Skeletal muscle tissue (tissue), 5 donors: ENCODE measurements at places on chromosomes 3 and 15. TPM values are rescaled to one million over a fixed set of nuclear protein-coding genes. Genes with fewer than 3 reads are reported as not detected.

The MOBP gene
- total RNA-seq = not detected

The SPINT1 gene
- under 0.01 TPM for total RNA-seq

The SOX2 gene
- under 0.01 TPM for total RNA-seq

The SCN5A gene
- 1.6 TPM for total RNA-seq

The OCA2 gene
- total RNA-seq = 5.7 TPM

The A4GNT gene
- not detected for total RNA-seq

The ITIH3 gene
- 2.1 TPM for total RNA-seq

The DIPK2A gene
- total RNA-seq = 36.0 TPM

The MYEF2 gene
- 3.7 TPM for total RNA-seq

The OXTR gene
- total RNA-seq = 0.52 TPM

The BHLHE40 gene
- total RNA-seq = 11.0 TPM

The ARGFX gene
- not detected for total RNA-seq

The PIF1 gene
- 2.1 TPM for total RNA-seq

The GOLGA8N gene
- total RNA-seq = 5.2 TPM

The CDHR4 gene
- total RNA-seq = not detected

The SMCO1 gene
- total RNA-seq = 3.7 TPM

The FHIT gene
- 4.2 TPM for total RNA-seq

The ADGRG7 gene
- not detected for total RNA-seq

The GOLGA8A gene
- 8.9 TPM for total RNA-seq

The HES1 gene
- 23.0 TPM for total RNA-seq

The ROPN1 gene
- total RNA-seq = not detected

The SECISBP2L gene
- total RNA-seq = 20.4 TPM

The HHLA2 gene
- not detected for total RNA-seq

The RYK gene
- 100 TPM for total RNA-seq

The RLBP1 gene
- total RNA-seq = 0.52 TPM

The GASK1A gene
- 12.0 TPM for total RNA-seq

The AGTR1 gene
- total RNA-seq = 41.8 TPM

The IRAK2 gene
- 1.6 TPM for total RNA-seq

The SERINC4 gene
- total RNA-seq = under 0.01 TPM

The IGSF11 gene
- total RNA-seq = 2.6 TPM

The HYAL3 gene
- total RNA-seq = 3.7 TPM

The TIMP4 gene
- total RNA-seq = 4.7 TPM

The CAPN3 gene
- 675 TPM for total RNA-seq

The GPR87 gene
- not detected for total RNA-seq

The CD96 gene
- under 0.01 TPM for total RNA-seq

The SLCO2A1 gene
- total RNA-seq = 0.52 TPM

The ERC2 gene
- 1.0 TPM for total RNA-seq

The CPLX3 gene
- not detected for total RNA-seq

The CPN2 gene
- total RNA-seq = not detected

The ZNF660 gene
- total RNA-seq = 3.1 TPM

The MCF2L2 gene
- total RNA-seq = under 0.01 TPM

The SLC22A14 gene
- total RNA-seq = under 0.01 TPM

The CYP8B1 gene
- total RNA-seq = not detected

The ITIH4 gene
- total RNA-seq = 4.2 TPM

The GPR62 gene
- 0.52 TPM for total RNA-seq

The MYO5C gene
- 3.7 TPM for total RNA-seq

The FRMD5 gene
- 3.7 TPM for total RNA-seq

The SUSD5 gene
- total RNA-seq = 2.6 TPM

The DOCK3 gene
- 0.52 TPM for total RNA-seq

The NEK10 gene
- total RNA-seq = 15.1 TPM

The MAN2A2 gene
- total RNA-seq = 14.1 TPM

The MUSTN1 gene
- total RNA-seq = 35.5 TPM

The ESYT3 gene
- total RNA-seq = 14.1 TPM

The RRP9 gene
- 14.6 TPM for total RNA-seq

The ARPP19 gene
- 69.9 TPM for total RNA-seq
